Activated T-helper 1 cell treated with anti-CD3 and anti-CD28 coated beads, Interleukin-12 subunit alpha, Interleukin-12 subunit beta, Interleukin-2, Interleukin-4 antibody, amounts not matched to agents 30 ng/mL and 10 ng/mL and 1 ng/mL, durations not matched to agents 14 hours and 24 hours and 36 hours (primary cell): ENCODE measurements at places on chromosomes 1 and 21. TPM values are rescaled to one million over a fixed set of nuclear protein-coding genes. Genes with fewer than 3 reads are reported as not detected.

Gene NTMT2
- total RNA-seq: not detected in 2 replicates

Gene CLCA4
- total RNA-seq: not detected in 2 replicates

Gene GPR37L1
- total RNA-seq: not detected in 2 replicates

Gene UMODL1
- not detected in 2 replicates for total RNA-seq

Gene RER1
- 161 and 177 TPM in 2 replicates for total RNA-seq

Gene KLHDC9
- total RNA-seq: not detected in 2 replicates

GRCh38 chr1:107870696-107871095, 94.3 kb downstream of the VAV3 start:
- DNase-seq: no peak

GRCh38 chr1:211975152-211975941, 60.0 kb downstream of the INTS7 start:
- no peak for DNase-seq

DNA sequence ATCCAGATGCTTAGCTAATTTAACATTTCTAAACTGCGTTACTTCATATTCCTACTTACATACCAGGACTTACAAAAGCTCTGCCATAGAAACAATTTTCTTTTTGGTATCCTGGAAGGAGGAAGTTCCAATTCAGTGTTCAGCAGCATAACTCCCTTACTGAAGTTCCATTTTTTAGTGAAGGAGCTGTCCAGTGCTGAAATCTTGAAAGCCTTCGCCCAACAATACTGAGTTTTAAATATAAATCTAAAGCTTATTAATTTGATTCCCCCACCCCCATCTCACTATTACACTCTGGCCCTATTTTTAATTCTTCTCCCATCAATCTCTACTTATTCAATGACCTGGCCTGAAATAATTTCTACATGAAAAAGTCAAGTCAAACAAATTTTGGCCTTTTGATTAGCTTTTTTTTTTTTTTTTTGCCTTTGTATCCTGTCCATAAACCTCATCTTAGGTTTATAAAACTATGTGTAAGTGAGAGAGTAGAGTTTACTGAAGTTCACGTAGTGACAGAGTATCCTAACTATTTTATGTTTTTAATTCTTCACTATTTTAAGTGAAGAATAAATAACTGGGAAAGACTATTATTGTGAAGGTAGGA, 323.0 kb upstream of the PLD5 start:
- no peak for DNase-seq

- no peak for DNase-seq
Observed at GRCh38 chr1:6911021-6911941, 126.0 kb downstream of the CAMTA1 start.

GRCh38 chr1:230563591-230563990, 78.7 kb upstream of the COG2 start:
- DNase-seq: no peak

DNA sequence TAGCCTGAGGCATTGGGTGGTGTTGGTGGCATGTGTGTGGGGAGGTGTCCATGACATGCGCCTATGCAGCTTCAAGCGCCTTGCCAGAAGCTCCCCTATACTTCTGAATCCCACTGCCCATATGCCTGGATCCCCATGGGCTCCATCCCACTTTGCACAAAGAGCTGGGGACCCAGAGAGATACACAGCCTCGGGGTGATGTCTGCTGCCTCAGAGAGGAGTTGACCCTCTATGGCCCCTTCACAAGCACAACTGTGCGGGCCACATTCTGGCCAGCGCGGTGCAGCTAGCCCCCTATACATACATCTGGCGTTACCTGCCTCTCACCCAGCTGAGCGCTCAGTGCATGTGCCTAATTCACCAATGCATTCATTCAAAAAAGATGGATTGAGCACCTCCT, 9.6 kb upstream of the PTPRF start:
- DNase-seq: no peak

DNA sequence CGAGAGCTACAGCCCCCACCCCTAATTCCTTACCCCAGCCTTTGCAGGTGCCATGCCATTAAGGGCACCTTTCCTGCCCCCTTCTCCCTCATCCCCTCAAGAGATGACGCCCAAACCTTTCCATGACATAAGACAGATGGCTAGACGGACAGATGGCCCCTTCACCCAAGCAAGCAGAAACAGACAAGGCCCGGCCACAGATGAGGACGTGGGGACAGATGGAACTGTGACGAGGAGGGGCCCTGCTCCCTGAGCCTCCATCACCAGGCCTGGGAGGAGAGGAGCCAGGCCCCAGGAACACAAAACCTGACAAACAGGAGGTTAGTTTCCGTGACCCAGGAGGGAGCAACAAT, 24.7 kb upstream of the PEF1 start:
- DNase-seq: no peak

DNA sequence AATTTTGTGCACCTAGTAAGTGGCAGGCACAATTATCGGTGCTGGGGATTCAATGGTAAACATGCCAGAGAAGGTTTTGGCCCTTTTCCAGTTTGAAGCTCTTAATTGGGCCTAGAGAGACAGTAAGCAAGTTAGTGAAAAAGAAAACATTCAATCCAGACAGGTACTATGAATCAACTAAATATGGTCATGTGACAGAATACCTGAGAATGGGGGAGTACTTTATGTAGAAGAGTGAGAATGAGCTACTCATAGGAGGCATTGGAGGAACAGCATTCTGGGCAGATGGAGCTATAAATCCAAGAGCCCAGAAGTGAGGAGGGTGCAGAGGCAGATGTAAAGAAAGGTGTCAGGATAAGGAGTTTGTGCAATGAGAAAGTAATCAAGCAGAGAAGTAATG, 1017.9 kb downstream of the ADGRL2 start:
- DNase-seq: no peak

GRCh38 chr1:113479713-113480676, 89.7 kb downstream of the MAGI3 start:
- DNase-seq: no peak
